Endodermal cell (in vitro differentiated cells): ENCODE measurements at places on chromosomes 13 and 19.

GRCh38 chr19:18239303-18239702 lies 13.1 kb upstream of the PDE4C start:
- H3K4me3 ChIP-seq, result no peak overlapping the region
- H3K36me3 ChIP-seq, result no peaks in the 10 kb centered on the region
- H3K27ac ChIP-seq, result no peak overlapping the region
- peak; percentile 82 for DNase-seq
- H3K27me3 ChIP-seq, result peaks cover 12% of the 10 kb centered on the region

GRCh38 chr13:51613535-51613934 lies 29.3 kb downstream of the WDFY2 start:
- no peak for DNase-seq
- H3K4me1 ChIP-seq, result no peaks in the 10 kb centered on the region
- no peaks in the 10 kb centered on the region for H3K27me3 ChIP-seq
- no peak overlapping the region for H3K4me3 ChIP-seq
- no peaks in the 10 kb centered on the region for H3K36me3 ChIP-seq

- H3K36me3 ChIP-seq, result no peaks in the 10 kb centered on the region
- peak overlapping the region; percentile 95 for H3K27ac ChIP-seq
- peak overlapping the region; percentile 86 for H3K4me3 ChIP-seq
These were observed 65.9 kb downstream of the KCNRG start for GRCh38 chr13:50080911-50081678.

- peak overlapping the region; percentile 69 for H3K27ac ChIP-seq
- H3K4me1 ChIP-seq, result peaks cover 8% of the 10 kb centered on the region
- H3K36me3 ChIP-seq, result peaks cover 61% of the 10 kb centered on the region
- no peak overlapping the region for H3K4me3 ChIP-seq
- no peaks in the 10 kb centered on the region for H3K27me3 ChIP-seq
These were observed 7.0 kb downstream of the CUL4A start for GRCh38 chr13:113216254-113217048.

- DNase-seq, result no peak
- peaks cover 20% of the 10 kb centered on the region for H3K36me3 ChIP-seq
- no peaks in the 10 kb centered on the region for H3K27me3 ChIP-seq
These were observed 383.7 kb downstream of the DIAPH3 start for GRCh38 chr13:59780058-59780457.

GRCh38 chr13:104375614-104376013 lies 1309.4 kb upstream of the SLC10A2 start:
- H3K27me3 ChIP-seq, result no peaks in the 10 kb centered on the region
- H3K4me3 ChIP-seq, result no peak overlapping the region
- no peak overlapping the region for H3K27ac ChIP-seq
- no peaks in the 10 kb centered on the region for H3K4me1 ChIP-seq
- no peaks in the 10 kb centered on the region for H3K36me3 ChIP-seq

DNA sequence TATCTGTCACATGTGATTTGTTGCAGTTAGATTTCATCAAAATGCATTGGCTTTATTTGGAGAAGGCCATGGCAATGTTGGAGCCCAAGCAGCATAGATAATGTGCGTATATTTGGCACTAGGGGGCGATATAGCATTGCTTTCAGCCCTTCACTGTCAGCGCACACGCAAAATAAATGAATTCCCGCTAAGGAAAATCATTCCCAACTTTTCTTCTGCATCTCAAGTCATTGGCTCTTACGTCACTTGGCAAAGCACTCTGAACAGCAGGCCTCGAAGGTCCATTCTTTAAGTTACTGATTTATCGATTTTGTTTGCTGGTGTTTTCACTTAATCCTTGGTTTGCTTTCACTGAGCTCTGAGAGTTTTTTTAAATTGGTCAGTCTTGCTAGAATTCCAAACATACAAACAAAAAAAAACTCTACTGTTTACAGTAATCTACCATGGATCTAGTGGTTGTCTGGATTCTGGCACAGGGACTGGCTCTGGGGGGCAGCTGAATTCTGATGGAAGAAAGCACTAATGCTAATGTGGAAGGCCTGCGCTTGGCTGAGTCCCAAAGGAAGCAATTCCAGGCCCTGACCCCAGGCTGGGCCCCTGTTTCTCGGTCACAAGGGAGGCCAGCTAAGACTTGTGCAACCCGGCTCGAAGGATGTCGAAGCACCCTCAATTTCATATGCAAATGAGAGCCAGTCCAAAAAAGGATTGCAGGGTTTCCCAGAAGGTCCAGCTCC lies 97.7 kb upstream of the IPO5 start:
- no peak overlapping the region for H3K27ac ChIP-seq
- no peaks in the 10 kb centered on the region for H3K36me3 ChIP-seq
- DNase-seq, result peak; percentile 65
- H3K4me3 ChIP-seq, result no peak overlapping the region

- no peak for DNase-seq
- H3K27me3 ChIP-seq, result no peaks in the 10 kb centered on the region
- H3K4me1 ChIP-seq, result no peaks in the 10 kb centered on the region
- H3K27ac ChIP-seq, result no peak overlapping the region
- no peak overlapping the region for H3K4me3 ChIP-seq
- H3K36me3 ChIP-seq, result peaks cover 33% of the 10 kb centered on the region
These were observed 6.8 kb upstream of the ZNF765 start for GRCh38 chr19:53388168-53388567.

DNA sequence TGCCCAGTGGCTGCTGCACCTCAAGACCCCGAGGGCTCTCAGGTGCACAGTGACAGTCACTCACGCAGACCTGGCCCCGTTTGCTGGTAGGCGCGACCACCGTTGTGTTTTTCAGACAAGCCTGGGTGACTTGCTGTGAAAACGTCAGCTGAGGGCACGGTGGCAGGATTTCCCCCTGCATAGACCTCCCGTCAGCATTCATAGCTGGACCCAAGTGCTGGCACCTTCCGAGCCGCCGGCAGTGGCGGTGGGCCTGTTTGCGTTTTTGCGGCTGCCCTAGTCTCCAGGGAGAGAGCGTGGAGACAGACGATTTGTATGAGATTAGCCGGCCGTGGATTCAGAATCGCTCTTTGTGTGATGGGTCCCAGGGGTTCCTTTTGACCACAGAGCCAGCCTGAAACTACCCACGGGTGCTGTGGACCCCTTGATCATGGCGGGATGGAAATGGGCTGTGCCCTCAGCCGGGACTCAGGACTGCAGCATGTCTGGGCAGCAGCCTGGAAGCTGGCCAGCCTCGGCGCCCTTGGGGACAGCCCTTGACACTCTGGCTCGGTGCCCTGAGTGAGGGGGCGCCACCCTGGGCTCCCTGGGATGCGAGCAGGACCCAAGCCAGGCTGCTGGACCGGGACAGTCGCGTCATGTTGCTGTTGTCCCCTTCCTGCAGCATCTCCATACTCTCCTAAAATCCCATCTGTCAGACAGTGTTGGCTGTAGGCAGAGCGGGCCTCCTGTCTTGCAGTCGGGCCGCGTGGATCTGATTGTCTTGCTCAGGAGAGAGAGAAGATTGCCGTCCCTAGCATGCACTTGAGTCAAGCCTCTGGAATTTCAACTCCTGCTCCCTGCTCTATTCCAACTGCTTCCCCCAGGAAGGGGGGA lies 8.6 kb downstream of the KDM4B start:
- H3K27ac ChIP-seq, result peak overlapping the region; percentile 66
- DNase-seq, result no peak
- no peak overlapping the region for H3K4me3 ChIP-seq
- no peaks in the 10 kb centered on the region for H3K4me1 ChIP-seq
- H3K36me3 ChIP-seq, result peaks cover 7% of the 10 kb centered on the region

DNA sequence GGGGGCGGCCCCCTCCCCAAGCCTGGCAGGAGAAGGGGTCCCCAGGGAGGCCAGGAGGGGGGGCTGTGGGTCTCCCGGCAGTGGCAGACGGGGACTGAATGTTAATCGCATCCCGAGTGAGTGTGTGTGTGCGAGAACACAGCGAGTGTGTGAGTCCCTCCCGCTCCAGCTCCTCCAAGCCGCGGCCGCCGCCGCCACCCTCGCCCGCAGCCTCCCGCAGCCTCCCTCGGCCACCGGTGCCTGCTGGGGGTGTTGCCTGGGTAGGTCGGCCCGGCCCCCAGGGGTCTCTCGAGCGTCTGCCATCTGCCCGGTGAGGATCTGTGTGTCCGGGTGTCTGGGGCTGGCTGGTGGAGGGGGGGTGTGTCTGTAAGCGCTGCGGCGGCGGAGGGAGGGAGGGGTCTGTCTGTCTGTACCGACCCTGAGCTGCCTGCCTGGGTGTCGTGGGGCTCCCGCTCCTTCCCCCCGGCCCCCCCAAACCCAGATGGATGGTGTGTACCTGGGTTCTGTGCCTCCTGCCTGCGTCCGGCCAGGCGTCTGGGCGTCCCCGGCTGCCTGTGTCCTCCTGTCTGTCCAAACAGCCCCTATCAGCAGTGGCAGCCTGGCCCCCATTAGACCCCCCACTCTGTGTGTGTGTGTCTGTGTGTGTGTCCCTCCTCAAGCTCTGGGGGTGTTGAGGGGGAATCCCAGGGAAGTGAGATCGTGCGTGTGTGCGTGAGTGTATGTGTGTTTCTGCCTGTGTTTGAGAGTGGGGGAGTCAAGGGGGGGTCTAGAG lies at the start of gene GRIN2D:
GRIN2D (plus strand) TSS at position 110 of the 772 bp plus-strand sequence. CDS start 4,725 bp downstream, outside the sequence.
- no peaks in the 10 kb centered on the region for H3K4me1 ChIP-seq
- H3K4me3 ChIP-seq, result peak within 1 kb of the TSS; percentile 76
- peak within 1 kb of the TSS; percentile 74 for H3K27ac ChIP-seq
- H3K27me3 ChIP-seq, result peaks cover 44% of the 10 kb centered on the region
- H3K36me3 ChIP-seq, result peaks cover 9% of the 10 kb centered on the region

DNA sequence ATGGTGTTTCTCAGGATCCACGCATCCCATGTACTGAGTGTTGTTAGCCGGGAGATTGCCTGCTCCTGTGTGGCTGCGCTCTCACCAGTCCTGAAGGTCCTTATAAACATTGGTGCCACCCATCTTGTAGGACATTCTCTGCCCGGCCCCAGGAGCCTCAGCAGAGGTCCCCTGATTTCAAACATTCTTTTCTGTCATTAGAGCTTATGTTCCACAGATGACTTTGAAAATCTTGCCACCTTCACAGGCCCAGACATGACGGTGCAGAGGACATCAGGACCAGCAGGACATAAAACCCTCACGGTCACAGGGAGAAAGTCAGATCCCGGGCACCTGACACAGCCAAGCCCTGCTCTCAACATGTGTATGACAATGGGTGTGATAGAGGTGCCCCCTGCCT lies 33.2 kb upstream of the PEPD start:
- no peaks in the 10 kb centered on the region for H3K36me3 ChIP-seq
- no peak for DNase-seq
- H3K4me1 ChIP-seq, result no peaks in the 10 kb centered on the region
- H3K27me3 ChIP-seq, result no peaks in the 10 kb centered on the region

DNA sequence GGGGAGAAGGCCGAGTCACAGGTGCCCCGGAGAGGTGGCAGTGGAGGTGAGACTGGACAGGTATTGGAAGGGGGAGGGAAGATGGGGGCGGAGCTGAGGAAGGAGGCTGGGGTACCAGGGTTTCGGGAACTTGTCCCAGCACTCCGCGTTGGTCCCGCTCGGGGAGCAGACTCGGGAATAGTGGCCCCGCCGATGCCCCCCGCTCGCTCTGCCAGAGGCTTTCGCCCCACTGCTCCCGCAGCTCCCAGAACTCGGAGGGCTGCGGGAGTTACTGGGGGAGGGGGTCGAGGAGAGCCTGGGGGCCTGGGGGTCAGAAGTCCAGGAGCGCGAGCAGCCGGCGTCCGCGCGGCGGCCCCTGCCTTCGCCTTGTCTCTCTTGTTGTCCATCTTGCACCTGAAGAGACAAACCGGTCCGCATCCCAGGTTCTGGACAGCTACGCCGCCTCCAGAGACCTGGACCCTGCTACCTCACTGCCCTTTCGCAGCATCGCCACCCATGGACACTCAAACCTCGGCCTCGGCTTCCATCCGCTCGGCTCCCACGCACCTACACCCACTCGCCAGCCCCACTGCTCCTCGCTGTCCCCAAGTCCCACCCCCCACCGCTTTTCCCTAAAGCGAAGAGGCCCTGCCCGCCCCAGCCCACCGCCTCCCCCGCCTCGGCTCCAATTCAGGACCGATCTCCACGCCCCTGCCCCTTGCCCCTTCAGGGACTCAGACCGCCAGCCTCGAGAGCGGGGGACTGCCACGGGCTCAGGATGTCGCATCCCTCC lies 700 bp downstream of the PRR36 start:
- H3K36me3 ChIP-seq, result no peaks in the 10 kb centered on the region
- no peaks in the 10 kb centered on the region for H3K4me1 ChIP-seq
- H3K4me3 ChIP-seq, result peak overlapping the region; percentile 78
- H3K27ac ChIP-seq, result peak overlapping the region; percentile 72

- H3K4me1 ChIP-seq, result no peaks in the 10 kb centered on the region
- peaks cover 53% of the 10 kb centered on the region for H3K36me3 ChIP-seq
- no peak overlapping the region for H3K27ac ChIP-seq
- no peak overlapping the region for H3K4me3 ChIP-seq
- H3K27me3 ChIP-seq, result no peaks in the 10 kb centered on the region
- no peak for DNase-seq
These were observed 116.8 kb downstream of the DNAJC3 start for GRCh38 chr13:95793781-95794180.

DNA sequence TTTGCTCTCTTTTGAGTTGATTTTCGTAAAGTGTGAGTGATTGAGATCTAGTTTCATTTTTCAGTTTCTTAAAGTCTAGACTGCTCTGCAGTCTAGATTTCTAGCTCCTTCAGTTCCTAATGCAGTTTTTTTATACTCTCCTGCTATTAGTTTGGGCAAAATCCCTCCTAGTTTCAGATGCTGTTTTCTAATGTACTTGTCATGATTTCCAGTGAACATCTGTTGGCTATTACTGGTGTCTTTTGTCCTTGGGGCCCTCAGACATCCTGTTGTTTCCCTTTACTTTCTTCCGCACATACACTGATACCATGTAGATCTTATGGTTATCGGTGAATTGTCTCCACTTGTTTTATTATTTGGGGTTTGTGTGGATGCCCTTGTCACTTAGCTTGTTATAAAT lies 292.1 kb downstream of the TDRD3 start:
- H3K36me3 ChIP-seq, result no peaks in the 10 kb centered on the region
- DNase-seq, result no peak
- no peak overlapping the region for H3K4me3 ChIP-seq
- no peak overlapping the region for H3K27ac ChIP-seq
- no peaks in the 10 kb centered on the region for H3K4me1 ChIP-seq

- H3K4me1 ChIP-seq, result no peaks in the 10 kb centered on the region
- DNase-seq, result peak; percentile 65
- H3K4me3 ChIP-seq, result peak overlapping the region; percentile 78
- no peaks in the 10 kb centered on the region for H3K27me3 ChIP-seq
- H3K27ac ChIP-seq, result peak overlapping the region; percentile 3
These were observed 1.2 kb upstream of the NUMBL start for GRCh38 chr19:40691421-40692211.

DNA sequence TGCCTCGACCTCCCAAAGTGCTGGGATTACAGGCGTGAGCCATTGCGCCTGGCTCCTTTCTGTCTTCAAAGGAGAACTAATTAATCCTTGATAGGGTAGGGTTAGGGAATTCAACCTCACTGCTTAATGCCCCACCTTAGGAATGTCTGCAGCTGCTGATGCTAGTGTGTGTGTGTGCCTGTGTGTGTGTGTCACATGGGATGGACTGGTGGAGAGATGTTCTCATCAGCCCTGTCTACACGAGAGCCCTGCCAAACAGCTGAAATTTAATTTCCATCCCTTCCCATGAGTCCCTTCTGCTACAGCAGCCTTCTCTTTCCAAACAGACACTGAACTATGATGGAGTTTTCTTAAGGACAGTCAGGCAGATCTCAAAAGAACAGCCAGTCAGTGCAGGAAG lies 46.5 kb upstream of the CLDN10 start:
- no peak overlapping the region for H3K27ac ChIP-seq
- DNase-seq, result no peak
- no peaks in the 10 kb centered on the region for H3K27me3 ChIP-seq
- H3K4me1 ChIP-seq, result no peaks in the 10 kb centered on the region
- H3K36me3 ChIP-seq, result no peaks in the 10 kb centered on the region

GRCh38 chr13:19601749-19602725 lies 31.4 kb upstream of the MPHOSPH8 start:
- peak; percentile 89 for DNase-seq
- H3K36me3 ChIP-seq, result no peaks in the 10 kb centered on the region
- no peaks in the 10 kb centered on the region for H3K4me1 ChIP-seq
- peak overlapping the region; percentile 49 for H3K4me3 ChIP-seq
- H3K27ac ChIP-seq, result no peak overlapping the region
